Fibroblast of skin of back (primary cell): ENCODE measurements at places on chromosomes 12 and 14.

- no peak for DNase-seq
Measured at GRCh38 chr14:92443167-92443566, 70.4 kb upstream of the RIN3 start.

DNA sequence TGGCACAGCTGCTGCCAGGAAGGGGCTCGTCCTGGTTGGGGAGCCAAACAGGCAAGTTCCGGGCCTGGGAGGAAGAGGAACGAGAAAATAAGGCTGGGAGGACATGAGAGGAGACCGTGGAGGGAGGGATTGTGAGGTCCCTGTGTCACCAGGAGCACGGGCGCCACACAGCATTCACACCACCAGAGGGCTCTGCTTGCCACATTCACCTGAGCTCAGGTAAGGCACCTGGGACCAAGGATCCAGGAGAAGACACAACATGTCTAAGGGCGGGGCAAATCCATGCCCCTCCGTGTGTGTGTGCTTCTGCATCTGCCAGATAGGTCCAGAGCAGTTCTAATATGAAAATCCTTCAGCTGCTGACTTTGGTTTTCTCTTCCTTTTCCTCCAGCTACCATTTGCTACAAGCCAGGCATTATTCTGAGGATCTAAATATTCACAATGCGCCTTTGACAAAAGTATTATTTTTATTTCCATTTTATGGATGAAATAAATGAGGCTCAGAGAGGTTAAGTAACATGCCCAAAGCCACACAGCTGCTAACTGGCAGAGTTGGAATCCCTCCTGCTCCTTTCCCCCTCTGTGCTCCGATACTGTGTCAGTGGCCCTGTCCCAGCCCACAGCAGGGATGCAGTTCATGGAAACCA is 14.6 kb downstream of the RAPGEF3 start:
- no peak for DNase-seq

GRCh38 chr12:6936636-6937480 is 6.8 kb upstream of the RNU7-1 start:
- DNase-seq, result no peak

DNA sequence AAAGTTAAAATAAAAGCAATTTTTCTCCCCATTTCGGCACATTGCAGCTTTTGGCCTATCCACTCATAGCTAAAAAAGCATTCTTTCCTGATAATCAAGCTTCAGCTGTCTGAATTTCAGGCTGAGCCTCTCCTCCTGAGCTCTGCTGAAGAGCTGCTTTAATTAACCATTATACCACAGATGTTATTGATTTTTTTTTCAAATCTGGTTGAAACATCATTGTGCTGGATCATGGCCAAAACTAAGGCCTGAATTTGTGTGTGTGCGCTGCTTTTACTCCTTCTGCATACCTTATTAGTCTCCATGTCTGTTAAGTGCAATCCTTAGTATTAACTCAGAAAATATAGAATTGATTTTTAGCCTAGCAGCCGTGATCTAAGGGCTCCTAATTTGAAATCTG is 52.3 kb downstream of the MBIP start:
- DNase-seq, result no peak

DNA sequence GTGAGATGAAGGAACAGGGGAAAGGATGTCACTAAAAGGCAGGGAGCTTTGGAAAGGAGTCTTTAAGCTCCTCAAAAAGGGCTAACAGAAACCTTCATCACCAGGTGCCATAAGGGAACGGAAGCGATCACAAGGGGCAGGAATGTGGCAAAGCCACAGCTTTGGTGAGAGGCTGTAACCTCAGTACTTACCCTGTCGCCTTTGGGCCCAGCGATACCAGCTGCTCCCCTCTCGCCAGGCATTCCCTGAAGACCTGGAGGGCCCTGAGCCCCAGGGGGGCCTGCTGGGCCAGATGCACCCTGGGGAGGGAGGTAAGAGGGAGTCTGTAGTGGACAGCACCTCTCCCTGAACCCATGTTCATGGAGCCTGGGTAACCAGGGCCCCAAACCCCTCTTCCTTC is 18.9 kb downstream of the TMEM106C start:
- no peak for DNase-seq

DNA sequence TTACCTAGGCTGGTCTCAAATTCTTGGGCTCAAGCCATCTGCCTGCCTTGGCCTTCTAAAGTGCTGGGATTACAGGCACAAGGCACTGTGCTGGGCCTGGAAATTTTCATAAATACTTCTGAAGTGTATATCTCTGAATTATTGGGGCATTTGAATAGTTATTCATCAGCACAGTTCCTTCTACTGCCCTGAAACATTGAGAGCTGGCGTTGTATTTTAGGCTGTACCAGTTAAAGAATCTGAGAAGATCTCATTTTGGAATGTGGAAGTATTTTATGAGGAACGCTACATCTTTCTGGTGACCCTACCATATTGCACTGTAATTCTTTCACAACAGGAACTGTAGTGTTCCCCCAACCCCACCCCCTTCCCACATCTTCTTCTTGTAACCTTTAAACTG is 349.0 kb upstream of the RGS6 start:
- DNase-seq, result no peak
